Kidney glomerular epithelial cell (primary cell): ENCODE measurements at places on chromosomes 1 and 21.

GRCh38 chr1:208254862-208255261, 10.7 kb upstream of the PLXNA2 start:
- DNase-seq, result no peak

GRCh38 chr1:101039245-101039644, 13.7 kb upstream of the DPH5 start:
- DNase-seq, result no peak

DNA sequence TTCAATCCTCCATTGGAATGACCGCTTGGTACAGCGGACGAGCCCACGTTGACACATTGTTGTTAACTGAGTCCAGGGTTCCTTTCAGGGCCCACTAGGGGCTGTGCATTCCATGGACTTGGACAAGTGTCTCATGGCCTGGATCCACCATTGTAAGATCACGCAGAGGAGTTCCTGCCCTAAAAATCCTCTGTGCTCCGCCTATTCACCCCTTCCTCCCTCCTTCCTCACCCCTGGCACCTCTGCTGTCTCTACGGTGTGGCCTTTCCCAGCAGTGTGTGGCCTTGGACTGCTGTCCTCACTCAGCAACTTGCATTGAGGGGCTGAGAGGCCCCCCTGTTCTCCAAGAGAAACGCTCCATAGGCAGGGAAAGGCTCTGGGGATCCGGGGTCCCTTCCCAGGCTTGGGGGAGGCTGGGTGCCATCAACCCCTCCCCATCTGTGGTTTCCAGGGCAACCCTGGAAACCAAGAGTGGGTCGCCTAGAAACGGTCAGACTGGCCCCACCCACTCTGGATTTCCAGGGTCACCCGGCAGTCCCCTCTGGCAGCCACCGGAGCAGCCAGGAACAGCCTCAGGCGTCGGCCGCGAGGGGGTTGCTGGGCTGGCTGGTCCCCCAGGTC, 50.9 kb downstream of the MEGF6 start:
- DNase-seq, result no peak

- no peak for DNase-seq
Measured at GRCh38 chr1:201215531-201216357, 25.1 kb downstream of the IGFN1 start.
